ENCODE measurements at places on chromosomes 6 and 20. TPM values are rescaled to one million over a fixed set of nuclear protein-coding genes. Genes with fewer than 3 reads are reported as not detected.

GRCh38 chr6:138692058-138692977 lies 81.3 kb upstream of the CCDC28A start:
- peak; percentile 90 for DNase-seq

DNA sequence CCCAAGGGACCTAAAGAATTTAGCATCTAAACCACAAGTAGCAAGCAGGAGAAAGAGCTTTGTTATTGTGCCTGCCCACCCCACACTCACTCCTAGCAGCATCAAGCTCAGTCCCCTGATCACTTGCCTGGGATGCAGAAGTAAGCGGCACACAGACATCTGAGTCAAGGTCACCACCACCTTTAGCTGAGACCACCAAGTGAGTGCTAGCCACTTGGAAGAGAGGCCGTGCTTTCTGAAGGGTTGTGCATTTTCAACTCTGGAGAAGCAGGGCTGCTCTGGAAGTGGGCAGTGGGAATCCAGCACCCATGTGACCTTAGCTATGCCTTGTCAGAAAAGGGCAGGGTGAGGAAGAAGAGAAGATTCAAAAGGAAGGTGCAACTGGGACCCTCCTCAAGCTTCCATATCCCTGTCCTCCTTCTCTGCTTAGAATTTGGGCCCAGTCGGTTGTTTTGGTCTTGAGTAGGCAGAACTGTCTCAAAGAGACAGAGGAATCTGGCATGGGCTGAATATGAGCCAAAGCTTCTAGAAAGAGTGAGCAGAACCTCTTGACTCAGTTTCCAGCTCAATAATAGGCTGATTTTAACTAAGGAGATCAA lies 6.2 kb downstream of the NR2E1 start:
- DNase-seq, result no peak

DNA sequence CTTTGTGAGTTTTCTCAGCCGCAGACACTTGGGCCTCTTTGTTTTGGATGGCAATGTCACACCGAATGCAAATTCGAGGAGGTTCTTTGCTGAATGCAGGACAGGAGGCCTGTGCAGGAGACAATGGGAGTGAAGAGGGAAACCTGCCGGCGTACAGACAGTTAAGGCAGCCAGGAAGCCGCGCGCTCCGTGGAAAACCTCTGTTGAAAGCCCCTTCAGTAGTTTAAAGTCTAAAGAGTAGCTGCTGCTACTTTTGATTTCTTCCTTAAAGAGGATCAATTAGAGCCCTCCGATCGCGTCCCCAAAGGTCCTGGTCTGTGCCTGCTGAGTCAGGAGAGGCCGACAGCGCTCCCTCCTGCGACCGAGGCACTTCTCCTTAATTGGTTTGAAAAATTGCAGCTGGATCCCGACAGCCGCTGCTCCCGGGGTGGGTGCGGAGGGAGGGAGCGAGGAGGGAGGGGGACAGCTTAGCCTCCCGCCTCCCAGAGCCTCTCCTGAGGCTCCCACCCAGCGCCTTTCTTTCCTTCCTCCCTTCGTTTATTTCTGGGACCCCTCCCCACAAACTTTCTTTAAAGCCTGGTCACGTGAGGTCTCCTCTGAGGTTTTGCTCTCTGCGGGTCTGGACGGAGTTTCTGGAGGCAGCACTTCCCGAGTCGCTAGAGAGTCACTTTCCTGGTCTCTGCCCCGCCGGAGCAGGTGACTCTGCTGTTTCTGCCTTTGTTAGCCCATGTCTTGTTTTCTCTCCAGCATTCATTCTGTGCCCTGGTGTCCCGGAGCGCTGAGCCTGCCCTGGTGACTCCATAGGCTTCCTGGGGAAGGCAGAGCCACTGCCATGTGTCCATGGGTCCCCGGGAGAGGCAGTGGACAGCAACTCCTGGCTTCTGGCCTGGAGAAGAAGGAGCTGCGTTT lies 22.3 kb upstream of the RPP40 start:
- DNase-seq, result peak; percentile 80

DNA sequence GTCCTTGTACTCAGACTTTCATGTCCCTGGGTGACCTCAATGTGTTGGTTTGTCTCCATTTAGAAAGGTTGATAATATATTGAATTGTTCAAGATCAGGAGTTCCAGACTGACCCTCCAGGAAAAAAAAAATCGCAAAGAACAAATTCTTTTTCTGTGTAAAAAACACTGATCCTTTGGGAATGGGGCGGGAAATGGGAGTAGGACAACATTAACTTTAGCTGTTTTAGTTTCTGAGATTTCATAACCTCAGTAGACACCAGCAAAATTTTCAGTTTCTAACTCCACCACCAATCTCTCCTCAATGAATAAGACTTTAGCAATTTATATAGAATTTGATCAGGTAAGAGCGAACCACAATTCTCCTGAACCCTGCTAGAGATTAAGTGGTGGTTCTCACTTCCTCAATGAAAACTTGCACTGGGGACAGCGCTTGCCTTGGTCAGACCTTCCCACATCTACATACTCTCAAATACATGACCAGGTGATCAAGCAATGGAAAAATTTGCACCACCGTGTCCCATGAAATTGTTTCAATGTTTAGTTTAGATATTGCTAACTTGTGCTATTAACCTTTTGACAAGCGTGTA lies 231.2 kb upstream of the PLN start:
- DNase-seq, result no peak

Gene SGK1
- total RNA-seq, result 28.1 TPM

GRCh38 chr6:12911427-12911826 lies 194.9 kb downstream of the PHACTR1 start:
- no peak for DNase-seq

DNA sequence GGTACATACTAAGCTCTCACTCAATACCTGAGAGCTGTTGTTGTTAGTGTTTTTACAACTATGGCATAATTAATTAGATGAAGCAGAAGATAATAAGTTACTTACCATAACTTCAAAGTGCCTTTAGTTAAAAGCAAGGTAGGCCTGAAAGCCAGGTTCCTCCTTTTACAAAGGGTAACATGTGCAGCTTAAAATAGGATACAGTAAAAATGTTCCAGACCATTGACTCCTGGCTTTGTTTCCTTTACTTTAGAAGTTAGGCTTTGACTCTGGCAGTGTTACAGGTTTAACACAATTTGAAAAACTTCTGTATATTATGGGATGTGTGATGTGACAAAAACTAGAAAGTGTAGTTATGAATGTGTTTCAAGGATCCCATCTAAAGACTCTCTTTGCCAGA lies 522.5 kb downstream of the EPM2A start:
- DNase-seq, result no peak

DNA sequence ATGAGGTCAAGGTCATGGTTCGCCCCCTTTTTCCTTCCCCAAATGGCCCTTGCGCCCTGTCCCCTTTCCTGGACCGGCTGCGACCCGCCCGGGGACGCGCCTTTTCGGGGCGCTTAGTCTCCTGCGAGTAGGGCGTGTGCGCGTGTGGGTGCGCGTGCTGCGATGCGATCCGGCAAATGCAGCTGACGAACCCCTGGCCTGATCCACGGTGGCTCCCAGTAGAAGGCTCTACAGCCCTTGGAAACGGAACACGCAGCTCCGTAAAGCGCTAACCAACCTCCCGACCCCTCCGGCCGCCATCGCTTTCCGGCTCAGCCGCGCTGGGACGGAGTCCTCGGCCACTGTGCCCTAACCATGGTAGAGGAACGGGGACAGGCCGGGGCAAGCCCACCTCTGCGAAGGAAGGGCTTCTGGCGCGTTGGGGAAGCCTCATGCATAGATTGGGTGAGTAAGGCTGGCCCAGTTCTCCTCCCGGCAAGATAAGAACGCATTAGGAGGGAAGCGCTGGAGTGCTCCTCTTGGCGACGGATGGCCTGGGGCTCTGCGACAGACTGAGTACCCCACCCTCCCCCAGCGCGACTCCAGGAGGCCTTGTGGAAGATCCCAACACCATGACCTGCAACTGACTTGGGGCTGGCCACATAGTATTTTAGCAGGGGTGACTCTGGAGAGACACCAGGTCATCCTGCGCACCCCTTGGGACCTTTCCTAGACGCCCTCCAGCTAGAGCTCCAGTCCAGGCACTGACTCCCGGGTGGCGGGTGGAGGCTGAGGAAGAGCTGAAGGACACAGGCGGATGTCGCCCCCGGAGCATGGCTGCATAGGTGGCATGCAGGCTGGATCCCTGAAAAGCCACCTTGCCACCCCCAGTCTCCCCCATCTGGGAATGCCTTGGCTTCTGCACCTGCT lies 1.1 kb upstream of the SLC4A11 start:
- peak; percentile 54 for DNase-seq

Gene BPIFB2
- total RNA-seq, result not detected

Gene GSTA2
- not detected for total RNA-seq

DNA sequence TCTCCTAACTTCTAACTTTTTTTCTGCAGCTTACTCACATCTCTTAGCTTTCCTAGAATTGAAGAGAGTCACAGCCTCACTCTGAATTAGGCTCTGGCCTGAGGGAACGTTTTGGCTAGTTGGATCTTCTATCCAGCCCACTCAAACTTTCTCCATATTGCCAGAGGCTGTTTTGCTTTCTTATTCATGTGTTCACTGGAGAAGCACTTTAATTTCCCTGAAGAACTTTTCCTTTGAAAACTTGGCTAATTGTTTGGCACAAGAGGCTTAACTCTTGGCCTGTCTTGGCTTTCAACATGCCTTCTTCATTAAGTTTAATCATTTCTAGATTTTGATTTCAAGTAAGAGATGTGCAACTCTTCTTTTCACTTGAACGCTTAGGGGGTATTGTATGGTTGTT lies 138.2 kb upstream of the PLCB4 start:
- DNase-seq, result no peak

DNA sequence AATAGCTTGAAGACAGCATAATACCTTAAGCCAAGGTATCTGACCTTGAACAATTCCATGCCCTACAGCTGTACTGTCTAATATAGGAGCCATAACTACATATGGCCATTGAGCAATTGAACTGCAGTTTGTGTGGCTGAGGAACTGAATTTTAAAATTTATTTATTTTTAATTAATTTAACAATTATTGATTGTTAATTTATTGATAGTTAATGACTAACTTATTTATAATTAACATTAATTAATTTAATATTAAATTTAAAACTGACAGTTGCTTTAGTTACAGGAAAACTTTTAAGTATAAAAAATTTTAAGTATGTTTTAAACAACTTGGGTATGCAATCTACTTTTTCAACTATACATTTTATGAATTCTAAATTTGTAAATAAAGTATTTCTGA lies 12.3 kb upstream of the MYB start:
- no peak for DNase-seq

Gene DEFB132
- not detected for total RNA-seq

DNA sequence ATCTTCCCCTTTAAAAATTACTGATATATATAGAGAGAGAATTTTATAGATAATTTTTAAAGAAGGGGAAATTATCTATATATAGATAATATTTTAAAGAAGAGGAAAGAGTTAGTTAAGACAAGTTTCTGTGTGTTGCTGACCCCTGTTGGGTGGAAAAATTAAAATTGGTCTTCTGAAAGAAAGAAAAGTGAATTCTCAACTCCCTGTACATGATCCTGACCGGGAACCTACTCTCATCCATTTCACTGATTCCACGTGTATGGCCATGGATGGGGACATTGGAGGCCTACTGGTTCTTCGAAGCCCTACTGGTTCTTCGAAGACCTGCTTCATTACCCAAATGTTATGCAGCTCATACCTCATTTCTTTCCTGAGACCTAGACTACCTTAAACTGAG lies 53.0 kb upstream of the TCF21 start:
- no peak for DNase-seq

GRCh38 chr20:40641202-40641601 lies 47.8 kb downstream of the MAFB start:
- no peak for DNase-seq

GRCh38 chr6:72084992-72085569 lies 198.7 kb downstream of the RIMS1 start:
- DNase-seq, result no peak

GRCh38 chr6:138162955-138163575 lies 1.3 kb downstream of the ARFGEF3 start:
- DNase-seq, result no peak
